ENCODE measurements at places on chromosomes 2 and 18.

DNA sequence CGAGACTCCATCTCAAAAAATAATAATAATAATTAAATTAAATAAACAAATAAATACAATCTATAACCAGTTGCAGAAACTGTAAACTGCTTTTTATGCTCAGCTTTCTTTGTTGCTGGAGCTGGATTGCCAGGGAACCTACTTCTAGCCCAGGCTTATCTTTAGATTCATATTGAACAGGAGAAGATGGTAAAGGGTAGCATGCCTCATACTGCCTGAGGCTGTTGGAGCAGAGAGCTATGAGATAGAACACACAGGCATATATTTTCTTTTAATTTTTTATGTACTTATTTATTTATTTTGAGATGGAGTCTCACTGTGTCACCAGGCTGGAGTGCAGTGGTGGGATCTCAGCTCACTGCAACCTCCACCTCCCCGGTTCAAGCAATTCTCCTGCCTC, 28.7 kb upstream of the EML4 start:
- DNase-seq = no peak

DNA sequence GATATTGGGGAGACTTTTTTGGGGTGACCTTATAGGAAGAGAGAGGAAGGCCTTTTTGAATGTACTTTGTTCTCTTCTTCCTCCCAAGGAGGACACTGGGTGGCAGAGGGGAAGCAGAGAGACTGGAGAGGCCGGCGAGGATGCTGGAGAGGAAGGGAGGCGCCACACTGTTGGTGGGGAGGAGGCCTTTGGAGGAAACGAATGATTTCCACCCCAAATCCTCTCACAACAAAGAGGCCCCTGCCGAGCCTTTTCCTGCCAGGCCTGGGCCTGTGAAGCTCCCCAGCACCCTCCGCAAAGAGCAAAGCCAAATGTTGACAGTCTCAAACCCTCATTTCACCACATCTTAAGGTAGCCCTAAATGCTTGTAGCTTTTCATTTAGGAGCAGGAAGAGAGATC, 59.0 kb upstream of the UPP2 start:
- DNase-seq = no peak

DNA sequence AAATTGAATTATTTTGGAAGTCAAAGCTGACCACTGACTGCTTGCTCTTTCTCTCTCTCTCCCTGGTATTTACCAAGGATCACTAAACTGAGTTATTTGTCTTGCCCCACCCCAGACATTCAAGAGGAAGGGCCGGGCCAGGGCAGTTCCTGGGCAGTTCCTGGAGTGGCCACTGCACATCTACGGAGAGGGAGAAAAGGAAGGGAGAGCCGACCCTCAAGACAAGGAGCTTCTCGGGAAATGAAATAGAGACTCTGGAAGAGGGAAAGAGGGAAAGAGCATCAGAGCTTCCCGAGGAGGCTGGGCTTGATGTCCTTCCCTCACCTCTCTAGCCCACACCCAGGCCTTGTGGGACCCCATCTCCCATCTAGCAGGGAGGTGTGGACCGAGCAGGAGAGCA, 83.1 kb downstream of the SEPTIN10 start:
- DNase-seq = no peak

GRCh38 chr2:198135481-198135934, 331.1 kb downstream of the PLCL1 start:
- no peak for DNase-seq

DNA sequence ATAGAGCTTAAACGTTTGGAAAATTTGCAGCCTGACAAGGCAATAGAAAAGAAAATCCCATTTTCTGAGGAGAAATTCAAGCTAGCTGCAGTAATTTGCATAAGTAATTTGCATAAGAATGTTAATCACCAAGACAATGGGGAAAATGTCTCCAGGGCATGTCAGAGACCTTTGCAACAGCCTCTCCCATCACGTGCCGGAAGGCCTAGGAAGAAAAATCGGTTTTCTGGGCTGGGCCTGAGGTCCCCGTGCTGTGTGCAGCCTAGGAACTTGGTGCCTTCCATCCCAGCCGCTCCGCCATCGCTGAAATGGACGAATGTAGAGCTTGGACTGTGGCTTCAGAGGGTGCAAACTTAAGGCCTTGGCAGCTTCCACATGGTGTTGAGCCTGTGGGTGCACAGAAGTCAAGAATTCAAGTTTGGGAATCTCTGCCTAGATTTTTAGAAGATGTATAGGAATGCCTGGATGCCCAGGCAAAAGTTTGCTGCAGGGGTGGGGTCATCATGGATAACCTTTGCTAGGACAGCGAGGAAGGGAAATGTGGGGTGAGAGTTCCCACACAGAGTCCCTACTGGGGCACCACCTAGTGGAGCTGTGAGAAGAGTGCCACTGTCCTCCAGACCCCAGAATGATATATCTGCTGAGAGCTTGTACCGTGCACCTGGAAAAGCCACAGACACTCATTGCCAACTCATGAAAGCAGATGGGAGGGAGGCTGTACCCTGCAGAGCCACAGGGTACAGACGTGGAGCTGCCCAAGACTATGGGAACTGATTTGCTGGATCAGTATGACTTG, 164.6 kb downstream of the GULP1 start:
- no peak for DNase-seq

DNA sequence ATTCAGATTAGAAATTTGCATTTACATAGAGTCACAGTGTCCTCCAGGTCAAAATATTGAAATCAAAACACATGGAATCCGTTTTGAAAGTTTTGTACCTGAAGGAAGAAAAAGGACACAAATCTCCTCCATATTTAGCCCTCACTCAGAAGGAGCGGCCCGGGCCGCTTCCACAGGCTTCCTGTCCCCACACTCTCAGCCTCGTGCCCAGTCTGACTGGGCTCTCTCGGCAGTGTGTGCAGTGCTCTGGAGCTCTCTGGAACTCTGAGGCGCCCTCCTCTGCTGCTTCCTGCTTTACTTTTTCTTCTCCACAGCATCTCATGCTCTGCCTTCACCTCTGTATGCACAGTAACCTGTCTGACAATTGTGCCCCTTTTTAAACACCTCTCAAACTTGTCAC, 22.2 kb upstream of the ZFP36L2 start:
- no peak for DNase-seq

GRCh38 chr2:240998995-240999791, 775 bp downstream of the SNED1 start:
- DNase-seq = no peak

GRCh38 chr2:40279001-40279400, 172.9 kb downstream of the SLC8A1 start:
- no peak for DNase-seq

- no peak for DNase-seq
Observed at GRCh38 chr2:73032702-73033097, 38.8 kb downstream of the SFXN5 start.

Measured in activated naive CD4-positive, alpha-beta T cell (primary cell).